ENCODE measurements at places on chromosomes 5 and 9. TPM values are rescaled to one million over a fixed set of nuclear protein-coding genes. Genes with fewer than 3 reads are reported as not detected.
A peak's percentile ranks its signal among the peaks of the same experiment; 100 is the strongest.

DNA sequence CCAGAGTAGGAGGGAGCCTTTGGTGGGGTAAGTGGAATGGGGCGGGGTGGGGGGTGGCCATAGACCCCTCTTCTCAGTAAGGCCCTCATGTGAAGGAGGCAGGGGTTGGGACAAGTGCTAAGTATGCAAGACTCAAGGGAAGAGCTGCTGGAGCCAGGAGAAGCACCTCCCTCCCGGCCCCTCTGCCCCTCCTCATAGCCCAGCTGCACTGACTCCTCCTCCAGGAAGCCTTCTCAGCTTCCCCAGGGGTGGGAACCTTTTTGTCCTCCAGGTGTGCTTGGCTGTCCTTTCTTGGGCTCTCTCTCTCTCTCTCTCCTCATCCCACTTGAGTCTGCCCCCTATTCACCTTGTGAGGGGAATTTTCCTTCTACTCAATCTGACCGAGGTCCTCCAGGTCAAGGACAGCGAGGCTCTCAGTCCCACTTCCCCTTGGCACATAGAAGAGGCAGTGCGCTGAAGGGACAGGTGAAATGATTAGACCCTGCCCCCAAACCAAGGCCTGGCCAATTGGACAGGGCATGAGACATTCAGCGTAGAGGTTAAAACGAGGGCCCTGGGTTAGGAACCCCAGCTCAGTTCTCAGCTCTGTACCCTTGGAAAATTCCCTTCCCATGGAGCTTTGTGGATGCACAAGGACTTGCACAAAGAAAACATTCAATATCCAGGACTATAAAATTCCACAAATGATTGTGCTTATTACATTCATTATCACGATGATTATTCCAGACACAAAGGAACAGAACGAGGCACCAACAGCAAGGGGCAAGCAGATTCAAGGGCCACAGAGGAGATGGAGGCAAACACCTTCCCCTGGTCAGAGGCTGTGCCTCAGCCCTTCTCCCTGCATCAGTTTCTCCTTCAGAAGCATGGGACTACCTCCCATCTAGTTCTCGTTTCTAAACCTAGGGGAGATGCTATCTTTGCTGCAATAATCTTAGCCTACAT is 45.6 kb upstream of the IL17B start:
- no peak overlapping the region for H3K4me3 ChIP-seq
- no peaks in the 10 kb centered on the region for H3K36me3 ChIP-seq
- peak overlapping the region; percentile 90 for H3K27ac ChIP-seq
- no peak for DNase-seq
- H3K27me3 ChIP-seq = no peaks in the 10 kb centered on the region

- no peaks in the 10 kb centered on the region for H3K27me3 ChIP-seq
- DNase-seq = no peak
- no peak overlapping the region for H3K27ac ChIP-seq
- H3K36me3 ChIP-seq = no peaks in the 10 kb centered on the region
- H3K4me3 ChIP-seq = no peak overlapping the region
Measured at GRCh38 chr5:133761632-133762031, 149.3 kb upstream of the FSTL4 start.

DNA sequence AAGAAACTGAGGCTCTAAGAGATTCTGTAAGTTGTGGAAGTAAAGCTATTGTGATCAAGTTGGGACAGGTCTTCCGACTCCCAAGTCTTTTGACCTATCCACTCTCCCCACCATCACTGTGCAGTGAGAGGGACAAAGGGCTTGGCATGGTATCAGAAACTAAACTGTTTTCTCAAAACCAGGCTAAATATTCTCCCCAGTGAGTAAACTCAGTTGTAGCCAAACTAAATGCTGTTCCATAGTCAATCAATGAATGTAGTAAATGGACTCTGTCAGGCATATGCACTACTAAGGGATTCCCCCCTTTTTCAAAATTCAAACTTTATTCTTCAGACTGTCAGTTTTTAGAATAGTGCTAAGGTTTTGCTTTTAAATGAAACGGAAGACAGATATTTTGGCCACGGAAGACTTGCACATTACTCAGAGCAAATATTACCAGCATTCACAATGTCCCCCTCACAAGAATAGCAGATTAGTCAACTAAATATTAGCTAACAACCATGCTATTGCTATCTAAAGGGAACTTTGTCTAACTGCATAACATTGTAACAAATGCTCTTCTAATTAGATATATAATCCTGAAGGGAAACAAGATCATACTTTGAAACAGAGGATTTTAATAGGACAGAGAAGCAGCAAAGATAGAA is 7.1 kb downstream of the PRKAA1 start:
- DNase-seq = no peak
- H3K27me3 ChIP-seq = no peaks in the 10 kb centered on the region
- no peaks in the 10 kb centered on the region for H3K36me3 ChIP-seq
- peaks cover 8% of the 10 kb centered on the region for H3K4me1 ChIP-seq
- H3K27ac ChIP-seq = peak overlapping the region; percentile 50

GRCh38 chr5:171270136-171270535 is 38.9 kb upstream of the TLX3 start:
- H3K36me3 ChIP-seq = no peaks in the 10 kb centered on the region
- H3K4me1 ChIP-seq = no peaks in the 10 kb centered on the region
- no peaks in the 10 kb centered on the region for H3K27me3 ChIP-seq
- no peak for DNase-seq
- no peak overlapping the region for H3K4me3 ChIP-seq

DNA sequence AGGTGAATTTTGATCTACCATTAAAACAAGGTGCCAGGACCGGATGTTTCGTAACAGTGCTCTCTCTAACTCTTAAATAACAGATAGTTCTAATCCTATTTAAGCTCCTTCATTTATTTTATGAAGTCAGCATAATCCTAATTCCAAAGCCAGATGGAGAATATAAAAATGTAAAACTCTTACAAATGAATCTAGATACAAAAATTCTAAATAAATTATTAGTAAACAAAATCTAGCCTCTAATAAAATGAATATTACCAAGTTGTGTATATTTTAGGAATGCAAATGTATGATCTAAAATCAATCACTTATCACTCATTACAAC is 32.4 kb upstream of the IL33 start:
- H3K27ac ChIP-seq = no peak overlapping the region
- DNase-seq = no peak

DNA sequence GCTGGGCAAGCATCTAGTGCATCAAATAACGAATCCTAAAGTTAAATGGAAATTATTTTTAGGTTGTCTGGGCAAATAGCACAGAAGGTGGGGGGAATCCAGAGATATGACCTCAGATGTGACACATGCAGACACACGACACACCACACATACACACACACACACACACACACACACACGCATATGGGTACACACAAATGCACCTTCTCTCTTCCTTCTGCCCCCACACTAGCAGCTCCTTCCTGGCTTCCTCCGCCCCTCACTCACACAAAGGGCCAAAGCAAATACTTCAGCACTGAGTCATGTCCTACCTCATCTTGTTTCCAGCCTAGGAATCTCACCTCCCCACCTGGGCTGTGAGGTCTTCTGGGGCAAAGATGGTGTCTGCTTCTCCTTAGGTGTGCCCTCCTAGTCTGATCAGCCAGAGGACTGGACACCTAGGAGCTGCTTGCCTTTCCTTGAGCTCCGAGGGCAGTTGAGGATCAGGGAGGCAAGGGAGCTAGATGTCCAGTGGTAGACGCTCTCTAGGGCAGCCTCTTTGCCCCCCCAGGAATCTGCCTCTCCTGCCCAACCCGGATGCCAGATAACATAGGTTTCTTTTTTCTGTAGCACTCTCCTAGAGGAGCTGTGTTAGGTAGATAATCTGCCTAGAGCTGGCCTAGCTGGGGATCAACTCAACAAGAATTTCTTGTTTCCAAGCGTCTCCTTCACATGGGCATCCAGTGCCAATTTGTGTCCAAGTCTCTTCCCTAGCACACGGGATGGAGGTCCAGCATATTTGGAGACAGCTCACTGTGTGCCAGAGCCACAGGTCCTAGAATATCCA is 14.3 kb upstream of the JADE2 start:
- DNase-seq = peak; percentile 81
- peaks cover 40% of the 10 kb centered on the region for H3K4me1 ChIP-seq
- no peaks in the 10 kb centered on the region for H3K36me3 ChIP-seq
- H3K27me3 ChIP-seq = no peaks in the 10 kb centered on the region
- peak overlapping the region; percentile 96 for H3K27ac ChIP-seq

GRCh38 chr5:12214267-12215015 is 310.2 kb upstream of the CTNND2 start:
- H3K4me3 ChIP-seq = no peak overlapping the region
- no peaks in the 10 kb centered on the region for H3K36me3 ChIP-seq
- no peak overlapping the region for H3K27ac ChIP-seq

DNA sequence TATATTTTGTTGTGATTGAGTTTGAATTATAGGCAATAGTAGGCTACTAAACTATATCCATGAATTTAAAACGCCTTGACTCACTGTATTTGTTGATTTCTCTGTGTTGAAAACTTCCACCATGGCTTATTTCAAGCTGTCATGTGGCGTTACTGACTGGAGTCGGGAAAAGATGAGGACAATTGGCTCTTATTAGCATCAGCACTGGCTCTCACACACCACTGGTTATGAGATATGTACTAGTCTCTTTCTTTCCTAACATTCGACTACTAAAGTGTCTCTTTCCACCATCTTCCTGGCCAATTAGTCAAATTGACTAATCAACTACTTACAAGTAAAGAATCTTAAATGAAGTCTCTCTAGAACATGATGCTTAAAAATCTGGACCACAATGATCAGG is 9.1 kb upstream of the DAB2 start:
- H3K4me1 ChIP-seq = peaks cover 17% of the 10 kb centered on the region
- H3K27ac ChIP-seq = peak overlapping the region; percentile 92
- H3K36me3 ChIP-seq = no peaks in the 10 kb centered on the region
- no peak overlapping the region for H3K4me3 ChIP-seq
- H3K27me3 ChIP-seq = no peaks in the 10 kb centered on the region
- no peak for DNase-seq

GRCh38 chr9:126306071-126306647 is 20.5 kb upstream of the MVB12B start:
- H3K4me1 ChIP-seq = no peaks in the 10 kb centered on the region
- no peak for DNase-seq
- H3K27ac ChIP-seq = no peak overlapping the region
- H3K4me3 ChIP-seq = no peak overlapping the region
- no peaks in the 10 kb centered on the region for H3K36me3 ChIP-seq

DNA sequence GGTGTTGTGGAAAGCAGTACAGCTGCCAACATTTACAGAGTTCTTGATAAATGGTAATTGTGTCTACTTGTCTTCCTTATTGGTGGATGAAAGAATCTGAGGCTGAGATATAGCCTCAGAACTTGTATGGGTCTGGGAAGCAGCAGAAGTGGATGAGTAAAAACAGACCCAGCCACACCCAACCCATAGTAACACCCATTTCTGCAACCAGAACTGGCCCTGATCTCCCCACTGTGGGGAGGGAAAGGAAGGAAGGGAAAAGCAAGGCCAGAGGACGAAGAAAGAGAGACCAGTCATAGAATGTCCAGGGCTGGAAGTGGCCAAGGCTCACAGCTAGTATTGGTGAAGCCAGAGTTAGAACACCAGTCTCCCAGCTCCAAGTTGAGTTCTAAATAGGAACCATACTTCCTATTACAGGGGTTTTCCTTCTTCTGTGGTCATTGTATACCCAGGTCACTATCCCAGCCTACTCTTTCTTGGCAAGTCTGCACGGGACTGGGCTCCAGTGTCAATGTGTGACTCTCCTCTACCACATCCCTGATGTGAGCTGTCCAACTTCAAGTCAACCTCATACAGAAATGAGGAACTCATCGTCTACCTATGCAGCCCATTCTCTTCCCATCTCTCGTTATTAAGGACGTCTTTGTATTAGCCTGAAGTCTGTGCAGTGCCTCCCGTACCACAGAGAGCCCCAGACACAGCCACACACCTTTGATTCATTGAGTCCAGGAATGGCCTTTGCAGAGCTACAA is 35.9 kb downstream of the ITK start:
- H3K36me3 ChIP-seq = no peaks in the 10 kb centered on the region
- H3K4me1 ChIP-seq = no peaks in the 10 kb centered on the region
- DNase-seq = no peak
- no peak overlapping the region for H3K27ac ChIP-seq
- no peak overlapping the region for H3K4me3 ChIP-seq

GRCh38 chr9:70398145-70398556 is 16.3 kb downstream of the KLF9 start:
- no peak overlapping the region for H3K4me3 ChIP-seq
- no peaks in the 10 kb centered on the region for H3K27me3 ChIP-seq
- peaks cover 4% of the 10 kb centered on the region for H3K4me1 ChIP-seq
- no peak overlapping the region for H3K27ac ChIP-seq

- DNase-seq = no peak
- H3K27me3 ChIP-seq = no peaks in the 10 kb centered on the region
- H3K36me3 ChIP-seq = no peaks in the 10 kb centered on the region
Measured at GRCh38 chr5:74185599-74185998, 454.9 kb downstream of the ENC1 start.

DNA sequence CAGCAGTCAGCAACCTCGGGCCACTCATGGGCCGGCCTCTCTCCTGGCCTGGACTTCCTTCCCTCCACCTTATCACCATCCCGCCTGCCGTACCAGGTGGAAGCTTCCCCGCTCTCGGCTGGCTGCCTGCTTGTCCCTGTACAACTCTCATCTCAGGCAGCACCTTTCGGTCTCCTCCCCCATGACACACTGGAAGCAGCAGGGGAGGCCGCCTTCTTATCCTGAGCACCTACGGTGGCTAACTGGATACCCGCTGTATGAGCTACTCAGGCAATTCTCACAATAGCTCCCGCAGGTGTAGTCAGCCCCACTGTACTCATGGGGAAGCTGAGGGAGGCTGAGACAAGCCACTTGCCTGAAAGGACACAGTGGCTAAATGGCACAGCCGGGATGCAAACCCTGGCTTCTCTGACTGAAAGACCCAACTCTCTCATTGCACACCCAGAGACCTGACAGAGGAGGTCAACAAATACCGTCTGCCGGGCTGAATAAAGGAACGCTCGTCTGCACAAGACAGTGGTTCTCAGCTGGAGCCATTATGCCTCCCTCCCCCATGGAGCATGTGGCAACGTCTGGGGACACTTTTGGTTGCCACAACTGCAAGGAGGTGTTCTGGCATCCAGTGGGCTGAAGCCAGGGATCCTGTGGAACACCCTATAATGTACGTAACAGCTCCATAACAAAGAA is 9.6 kb downstream of the STK10 start:
- H3K36me3 ChIP-seq = no peaks in the 10 kb centered on the region
- H3K27ac ChIP-seq = no peak overlapping the region
- H3K4me1 ChIP-seq = peaks cover 10% of the 10 kb centered on the region
- DNase-seq = no peak
- no peaks in the 10 kb centered on the region for H3K27me3 ChIP-seq
- no peak overlapping the region for H3K4me3 ChIP-seq

Gene KCNMB1
- polyA plus RNA-seq = 0.18 TPM

Gene NUTM2G
- polyA plus RNA-seq = 0.36 TPM

Gene PDE8B
- 8.3 TPM for polyA plus RNA-seq

Gene HEXB
- 191 TPM for polyA plus RNA-seq

Gene SARDH
- 8.1 TPM for polyA plus RNA-seq

Gene PKD2L2
- 0.11 TPM for polyA plus RNA-seq
